ENCODE measurements at places on chromosomes 2 and 18.

DNA sequence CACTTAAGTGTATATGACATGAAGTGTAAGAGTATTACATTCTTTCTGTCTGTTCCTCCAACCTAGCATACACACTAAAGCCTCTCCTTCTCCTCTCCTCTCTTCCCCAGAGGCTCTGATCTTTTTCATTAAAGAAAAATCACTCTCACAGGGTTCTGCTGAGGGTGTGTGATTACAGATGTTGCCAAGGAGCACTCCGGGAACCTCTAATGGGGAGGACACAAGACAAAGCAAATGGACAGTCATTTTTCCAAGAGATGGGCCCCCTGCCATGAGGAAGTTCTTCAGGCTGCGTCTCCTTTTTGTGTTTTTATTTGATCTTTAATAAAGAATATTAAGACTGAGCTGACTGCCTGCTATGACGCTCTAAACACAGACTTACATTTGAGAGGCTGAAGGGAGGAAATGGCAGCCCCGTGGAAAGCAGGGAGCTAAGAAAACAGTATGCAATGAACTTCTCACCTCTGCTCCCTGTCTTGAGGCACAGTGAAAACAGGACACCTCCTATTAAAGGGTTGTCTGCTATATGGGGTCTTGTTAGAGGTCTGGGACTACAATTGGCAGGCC lies 578.1 kb downstream of the PIK3C3 start:
- no peak for DNase-seq

DNA sequence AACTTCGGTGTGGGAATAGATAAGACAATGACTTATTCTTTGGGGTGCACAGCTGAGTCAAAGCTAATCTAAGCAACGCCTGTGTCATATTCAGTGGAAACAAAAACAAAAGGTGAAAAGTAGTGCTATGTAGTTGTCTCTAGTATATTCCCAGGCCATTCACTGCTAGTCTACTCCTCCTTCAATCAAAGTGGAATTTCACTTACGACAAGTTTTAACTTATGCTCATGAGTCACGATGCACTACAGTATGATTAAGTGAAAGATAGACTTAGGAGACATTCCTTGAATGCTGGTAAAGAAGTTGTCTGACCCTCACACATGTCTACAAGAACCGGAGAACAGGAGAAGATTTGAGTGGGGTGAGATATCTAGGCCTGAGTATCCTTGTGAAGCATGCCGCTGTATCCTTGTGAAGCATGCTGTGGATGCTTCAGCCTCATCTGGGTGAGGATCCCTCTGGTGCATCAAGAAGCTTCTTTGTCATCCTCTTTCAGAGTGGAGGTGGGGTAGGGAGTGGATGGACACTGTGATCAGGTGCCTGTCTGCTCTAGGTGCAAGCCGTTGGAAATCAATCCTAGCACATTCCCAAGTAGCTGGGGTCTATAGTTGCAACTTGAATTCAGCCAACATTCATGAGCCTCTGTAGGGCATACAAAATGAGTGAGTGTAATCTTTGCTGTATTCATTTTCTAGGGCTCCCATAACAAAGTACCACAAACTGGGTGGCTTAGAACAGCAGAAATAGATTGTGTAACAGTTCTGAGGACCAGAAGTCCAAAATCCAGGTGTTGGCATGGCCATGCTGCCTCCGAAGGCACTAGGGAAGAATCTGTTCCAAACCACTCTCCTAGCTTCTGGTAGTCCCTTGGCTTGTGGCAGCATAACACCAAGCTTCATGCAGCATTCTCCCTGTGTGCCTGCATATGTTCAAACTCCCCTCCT lies 173.5 kb upstream of the FN1 start:
- no peak for DNase-seq

- DNase-seq, result no peak
Measured at GRCh38 chr2:36562973-36563532, 34.9 kb downstream of the FEZ2 start.

DNA sequence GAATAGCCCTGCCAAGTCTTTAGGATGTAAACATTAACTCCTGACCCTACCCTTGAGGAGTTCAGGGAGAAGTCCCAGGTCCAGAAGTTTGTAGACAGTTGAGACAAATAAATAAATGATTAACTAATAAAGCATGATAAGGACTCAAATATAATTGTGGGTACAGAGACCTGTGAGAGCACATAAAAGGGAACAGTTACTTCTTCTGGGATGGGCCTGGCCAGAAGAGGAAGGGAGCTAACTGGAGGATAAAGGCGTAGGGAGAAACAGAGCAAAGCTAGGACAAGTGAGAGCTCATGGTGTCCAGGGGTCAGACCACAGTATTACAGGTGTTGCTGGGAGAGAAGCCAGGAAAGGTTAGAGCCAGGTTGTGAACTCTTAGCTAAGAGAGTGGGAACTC lies 3.0 kb downstream of the LCLAT1 start:
- no peak for DNase-seq

All from stimulated activated CD8-positive, alpha-beta memory T cell treated with anti-CD3 and anti-CD28 coated beads, Interleukin-7, amount 100 ng/mL, for 1 hour (primary cell).